CD4-positive, CD25-positive, alpha-beta regulatory T cell (primary cell): ENCODE measurements at places on chromosomes 4 and X. TPM values are rescaled to one million over a fixed set of nuclear protein-coding genes. Genes with fewer than 3 reads are reported as not detected.

DNA sequence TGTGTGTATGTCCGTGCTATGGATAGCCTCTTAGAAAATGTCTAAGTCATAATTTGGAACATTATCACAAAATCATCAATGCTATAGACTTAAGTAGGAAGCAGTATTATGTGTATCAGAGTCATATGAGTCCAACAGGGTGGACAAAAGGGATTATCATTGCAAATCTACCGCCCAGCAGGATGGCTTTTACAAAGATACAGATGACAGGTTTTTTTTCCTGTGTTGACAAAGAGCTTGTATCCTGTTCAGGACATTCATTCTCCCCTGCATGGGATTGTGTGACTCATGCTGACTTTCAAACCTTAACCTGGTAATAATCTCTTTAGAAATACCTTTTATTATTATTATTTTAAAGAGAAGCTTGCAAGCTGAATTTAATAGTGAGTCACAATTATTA lies 310.3 kb upstream of the GNPDA2 start:
- H3K4me1 ChIP-seq = no peaks in the 10 kb centered on the region
- H3K36me3 ChIP-seq = no peaks in the 10 kb centered on the region
- H3K27me3 ChIP-seq = no peaks in the 10 kb centered on the region
- no peak overlapping the region for H3K4me3 ChIP-seq
- H3K27ac ChIP-seq = no peak overlapping the region

- no peak for DNase-seq
- H3K4me1 ChIP-seq = no peaks in the 10 kb centered on the region
- no peak within 1 kb of the TSS for H3K4me3 ChIP-seq
- H3K27ac ChIP-seq = no peak within 1 kb of the TSS
- H3K27me3 ChIP-seq = no peaks in the 10 kb centered on the region
- H3K36me3 ChIP-seq = no peaks in the 10 kb centered on the region
Observed at GRCh38 chr4:73481358-73481757, at the start of gene AFM. Gene AFM, plus strand, starts transcription at chr4:73481745. Its CDS starts 31 bp downstream, at chr4:73481776.

- no peak for DNase-seq
- no peaks in the 10 kb centered on the region for H3K4me1 ChIP-seq
- H3K27ac ChIP-seq = no peak overlapping the region
- H3K27me3 ChIP-seq = no peaks in the 10 kb centered on the region
- H3K36me3 ChIP-seq = no peaks in the 10 kb centered on the region
Observed at GRCh38 chr4:186807808-186808629, 84.4 kb upstream of the FAT1 start.

- no peaks in the 10 kb centered on the region for H3K27me3 ChIP-seq
- no peak for DNase-seq
- H3K4me1 ChIP-seq = no peaks in the 10 kb centered on the region
- H3K36me3 ChIP-seq = no peaks in the 10 kb centered on the region
- H3K27ac ChIP-seq = no peak overlapping the region
- no peak overlapping the region for H3K4me3 ChIP-seq
Observed at GRCh38 chr4:32128549-32128948, 1408.4 kb downstream of the PCDH7 start.

- H3K27me3 ChIP-seq = no peaks in the 10 kb centered on the region
- H3K4me3 ChIP-seq = no peak overlapping the region
- H3K36me3 ChIP-seq = no peaks in the 10 kb centered on the region
Observed at GRCh38 chrX:10173331-10173900, 16.6 kb downstream of the CLCN4 start.

DNA sequence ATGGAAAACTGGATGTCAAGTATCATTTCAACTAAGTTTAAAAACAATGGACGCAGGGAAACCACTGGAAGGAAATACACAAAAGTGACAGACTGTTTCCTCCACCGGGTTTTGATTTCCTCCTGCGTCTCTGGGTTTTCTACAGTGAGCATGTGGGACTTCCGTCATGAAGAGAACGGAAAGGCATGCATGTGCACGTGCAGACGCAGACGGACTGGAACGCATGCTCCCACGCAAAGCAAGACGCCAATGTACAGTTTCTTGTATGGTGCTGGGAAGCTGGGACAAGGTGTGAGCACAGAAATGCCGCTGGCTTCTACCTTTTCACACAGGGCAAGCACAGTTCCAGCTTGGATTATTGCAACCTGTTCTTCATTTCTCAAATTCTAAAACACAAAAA lies 30.3 kb upstream of the C4orf50 start:
- no peak for DNase-seq
- H3K4me1 ChIP-seq = no peaks in the 10 kb centered on the region
- no peaks in the 10 kb centered on the region for H3K27me3 ChIP-seq
- H3K27ac ChIP-seq = no peak overlapping the region

- DNase-seq = no peak
- H3K4me3 ChIP-seq = no peak overlapping the region
- no peaks in the 10 kb centered on the region for H3K36me3 ChIP-seq
- no peak overlapping the region for H3K27ac ChIP-seq
- peaks cover 2% of the 10 kb centered on the region for H3K27me3 ChIP-seq
Observed at GRCh38 chr4:168803732-168804131, 206.3 kb downstream of the CBR4 start.

DNA sequence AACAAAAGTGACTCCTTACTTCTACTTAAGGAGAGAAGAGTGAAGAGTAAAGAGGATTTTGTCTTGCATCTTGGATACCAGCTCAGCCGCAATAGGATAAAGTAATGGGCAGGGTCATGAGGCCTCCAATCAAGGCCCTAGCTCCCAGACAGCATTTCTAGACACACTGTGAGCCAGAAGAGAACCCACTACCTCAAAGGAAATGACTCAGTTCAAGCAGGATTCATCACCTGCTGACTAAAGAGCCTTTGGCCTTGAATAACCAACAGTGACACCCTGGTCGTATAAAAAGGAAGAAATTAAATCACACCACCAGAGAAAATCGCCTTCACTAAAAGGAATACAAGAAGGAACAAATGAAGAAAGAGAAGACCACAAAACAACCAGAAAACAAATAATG lies 416.1 kb downstream of the PCDH18 start:
- no peaks in the 10 kb centered on the region for H3K27me3 ChIP-seq
- H3K4me1 ChIP-seq = no peaks in the 10 kb centered on the region
- no peak overlapping the region for H3K4me3 ChIP-seq
- DNase-seq = no peak
- H3K27ac ChIP-seq = no peak overlapping the region

DNA sequence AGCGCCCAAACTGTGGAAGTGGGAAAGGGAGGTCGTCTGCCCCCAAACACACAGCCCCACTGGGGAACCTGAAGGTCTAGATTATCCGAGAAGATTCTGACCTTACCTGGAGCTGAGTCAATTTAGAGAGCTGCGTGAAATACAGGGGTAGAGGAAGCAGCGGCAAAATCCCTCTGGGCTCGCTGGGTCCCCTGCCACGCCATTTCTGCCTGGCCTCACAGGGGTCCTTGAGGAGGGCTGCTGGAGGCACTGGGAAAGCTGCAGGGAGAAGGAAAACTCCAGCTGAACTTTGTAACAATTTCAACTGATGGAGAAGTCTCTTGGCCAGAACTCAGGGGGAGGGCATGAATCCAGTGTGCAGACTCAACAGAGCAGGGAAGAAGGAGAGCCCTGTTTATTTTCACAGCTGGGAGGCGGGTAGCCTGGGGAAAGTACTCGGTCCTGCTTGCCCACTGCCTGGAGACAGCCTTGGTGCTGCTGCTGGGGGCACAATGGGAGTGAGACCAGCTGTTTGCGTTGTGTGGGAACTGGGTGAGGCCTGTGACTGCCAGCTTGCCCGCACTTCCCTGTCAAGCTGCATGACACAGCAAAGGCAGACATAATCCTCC lies 93.2 kb upstream of the MAPK10 start:
- no peak for DNase-seq
- no peaks in the 10 kb centered on the region for H3K36me3 ChIP-seq
- no peak overlapping the region for H3K27ac ChIP-seq
- H3K27me3 ChIP-seq = no peaks in the 10 kb centered on the region
- no peak overlapping the region for H3K4me3 ChIP-seq

- H3K27me3 ChIP-seq = no peaks in the 10 kb centered on the region
- no peak for DNase-seq
- H3K4me1 ChIP-seq = no peaks in the 10 kb centered on the region
- no peak overlapping the region for H3K4me3 ChIP-seq
- H3K36me3 ChIP-seq = no peaks in the 10 kb centered on the region
- no peak overlapping the region for H3K27ac ChIP-seq
Observed at GRCh38 chr4:188113156-188113555, 3.8 kb upstream of the TRIML2 start.

- no peak overlapping the region for H3K4me3 ChIP-seq
- H3K27me3 ChIP-seq = peaks cover 7% of the 10 kb centered on the region
- H3K36me3 ChIP-seq = no peaks in the 10 kb centered on the region
Observed at GRCh38 chr4:182923796-182924340, 6.7 kb upstream of the DCTD start.

GRCh38 chrX:125507119-125507518 lies 187.4 kb downstream of the TEX13C start:
- no peaks in the 10 kb centered on the region for H3K36me3 ChIP-seq
- H3K27ac ChIP-seq = no peak overlapping the region
- no peak for DNase-seq
- no peaks in the 10 kb centered on the region for H3K4me1 ChIP-seq
- H3K4me3 ChIP-seq = no peak overlapping the region

The F9 gene
- total RNA-seq = not detected

The MSANTD1 gene
- total RNA-seq = 2.0 TPM

The GPRASP1 gene
- 27.0 TPM for total RNA-seq

The MTMR8 gene
- 7.2 TPM for total RNA-seq

The UGT2A1 gene
- total RNA-seq = not detected

The NKX1-1 gene
- total RNA-seq = not detected

The LANCL3 gene
- 0.35 TPM for total RNA-seq

The SPOCK3 gene
- total RNA-seq = not detected

The CYLC1 gene
- total RNA-seq = not detected

The OCRL gene
- total RNA-seq = 1.4 TPM

The FMR1NB gene
- total RNA-seq = not detected

The MAGEB10 gene
- total RNA-seq = not detected

The TLR8 gene
- total RNA-seq = not detected

The CORIN gene
- total RNA-seq = 0.64 TPM

The PDLIM3 gene
- not detected for total RNA-seq
